WERI-Rb-1 (cell line): ENCODE measurements at places on chromosomes 16 and 17.

- no peak for DNase-seq
These were observed 19.0 kb downstream of the CCDC57 start for GRCh38 chr17:82193520-82194220.

- DNase-seq, result no peak
These were observed 10.1 kb upstream of the MAP2K6 start for GRCh38 chr17:69404399-69404798.

- DNase-seq, result no peak
These were observed 45.6 kb downstream of the EMP2 start for GRCh38 chr16:10534748-10535147.

DNA sequence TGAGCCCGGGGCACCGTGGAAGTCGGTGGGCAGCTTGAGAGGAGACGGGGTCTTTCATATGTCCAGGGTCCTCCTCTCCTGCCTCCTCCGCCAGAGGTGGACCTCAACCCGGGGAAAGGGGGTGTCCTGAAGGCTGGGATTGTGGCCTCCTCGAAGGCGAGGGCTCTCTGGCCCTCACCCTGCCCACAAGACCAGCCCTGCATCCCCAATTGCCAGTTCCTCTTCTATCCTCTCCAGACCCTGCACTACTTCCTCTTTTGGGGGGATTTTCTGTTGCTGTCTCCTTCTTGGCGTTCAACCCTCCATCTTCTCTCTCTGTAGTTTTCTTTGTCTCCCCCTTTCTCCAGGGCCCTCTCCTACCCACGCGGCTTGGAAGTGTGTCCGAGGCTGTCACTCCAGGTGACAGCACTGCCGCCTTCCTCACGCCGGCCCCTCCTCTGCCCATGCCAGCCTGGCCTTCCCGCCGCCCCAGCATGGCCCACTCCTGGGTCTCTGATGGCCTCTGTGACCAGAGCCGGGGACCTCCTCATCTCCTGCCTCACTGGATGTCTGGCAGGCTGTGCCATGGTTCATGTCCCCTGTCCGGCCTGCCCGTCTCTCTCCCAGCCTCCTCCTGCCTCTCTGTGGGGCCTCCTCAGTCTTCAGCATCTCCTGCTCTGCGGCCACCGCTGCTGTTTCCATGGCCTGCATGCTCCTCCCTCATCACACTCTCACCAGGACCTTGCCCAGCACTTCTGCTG lies 2.4 kb upstream of the ITGAX start:
- DNase-seq, result no peak

DNA sequence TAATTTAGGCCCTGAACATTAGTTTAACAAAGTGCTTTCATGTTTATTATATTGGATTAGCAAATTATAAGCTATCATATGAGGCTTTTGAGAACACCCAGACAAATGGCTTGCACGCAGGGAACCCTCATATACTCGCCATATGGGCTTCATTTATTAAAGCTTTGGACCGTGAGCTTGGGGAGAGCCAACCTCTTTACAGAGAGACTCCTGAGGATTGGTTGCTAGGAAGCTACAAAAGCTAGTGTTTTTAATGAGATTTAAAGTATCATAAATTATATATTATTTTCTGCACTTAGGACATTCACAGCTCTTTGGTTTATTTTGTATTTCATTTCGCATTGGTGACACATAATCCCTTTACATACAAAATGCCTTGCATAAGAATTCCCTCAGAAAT lies 193.8 kb upstream of the TOX3 start:
- no peak for DNase-seq
